Camera-type eye (tissue), 1 donor: ENCODE measurements at places on chromosomes 6 and 20. TPM values are rescaled to one million over a fixed set of nuclear protein-coding genes. Genes with fewer than 3 reads are reported as not detected.

The NFATC2 gene
- 5.1 TPM for total RNA-seq

The DLK2 gene
- 2.6 TPM for total RNA-seq

The DHX35 gene
- 22.5 TPM for total RNA-seq

The C4A gene
- 29.9 TPM for total RNA-seq

The NANP gene
- total RNA-seq, result 12.3 TPM
